ENCODE measurements at places on chromosomes 7 and 10.

- no peak for DNase-seq
Measured at GRCh38 chr10:102342958-102343357, 52.5 kb upstream of the NFKB2 start.

GRCh38 chr7:137296576-137296975 is 47.0 kb downstream of the PTN start:
- no peak for DNase-seq

- DNase-seq = no peak
Measured at GRCh38 chr7:105323366-105323765, 65.4 kb downstream of the SRPK2 start.

DNA sequence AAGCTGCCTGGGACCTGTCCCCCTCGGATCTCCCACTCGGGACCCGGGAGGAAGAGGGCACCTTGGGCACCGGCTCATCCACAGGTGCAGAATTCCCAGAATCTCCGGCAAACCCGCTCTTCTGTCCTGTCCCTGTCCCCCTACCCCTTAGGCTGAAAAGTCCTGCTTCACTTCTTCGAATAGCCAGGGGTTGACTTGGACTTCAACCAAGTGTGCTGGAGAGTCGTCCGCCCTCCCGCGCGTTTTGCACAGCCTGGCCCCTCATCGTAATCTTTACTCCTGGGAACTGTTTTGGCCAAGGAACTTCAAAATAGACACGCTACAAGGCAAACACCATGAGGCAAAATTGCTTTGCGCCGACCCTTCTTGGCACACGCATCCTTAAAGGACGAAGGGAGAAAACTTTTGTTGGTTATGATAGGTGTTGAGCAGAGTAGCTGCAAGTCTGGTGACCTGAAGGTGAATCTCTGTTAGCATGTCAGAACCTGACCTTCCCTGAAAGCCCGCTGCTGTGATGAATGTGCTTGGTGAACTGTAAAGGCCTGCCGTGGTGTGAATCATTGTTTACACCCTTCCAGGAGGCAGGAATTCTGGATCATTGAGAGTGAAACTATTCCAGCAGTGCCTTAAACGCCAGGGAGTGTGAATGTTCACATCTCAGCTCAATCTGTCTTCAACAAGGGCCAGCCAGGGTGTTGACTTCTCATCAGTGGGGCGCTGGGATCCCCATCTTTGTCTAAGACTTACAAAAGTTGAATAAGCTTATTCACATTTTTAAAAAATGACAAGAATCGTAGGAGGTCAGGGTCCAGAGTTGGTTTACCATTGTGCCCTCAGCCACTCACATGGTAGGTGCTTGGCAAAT is 589 bp upstream of the RAPGEF5 start:
- peak; percentile 39 for DNase-seq

GRCh38 chr7:13898957-13899670 is 90.4 kb downstream of the ETV1 start:
- no peak for DNase-seq

GRCh38 chr7:155300641-155301452 is 3.2 kb downstream of the INSIG1 start:
- DNase-seq = no peak

- no peak for DNase-seq
Measured at GRCh38 chr10:26799342-26799741, 61.4 kb downstream of the ABI1 start.

DNA sequence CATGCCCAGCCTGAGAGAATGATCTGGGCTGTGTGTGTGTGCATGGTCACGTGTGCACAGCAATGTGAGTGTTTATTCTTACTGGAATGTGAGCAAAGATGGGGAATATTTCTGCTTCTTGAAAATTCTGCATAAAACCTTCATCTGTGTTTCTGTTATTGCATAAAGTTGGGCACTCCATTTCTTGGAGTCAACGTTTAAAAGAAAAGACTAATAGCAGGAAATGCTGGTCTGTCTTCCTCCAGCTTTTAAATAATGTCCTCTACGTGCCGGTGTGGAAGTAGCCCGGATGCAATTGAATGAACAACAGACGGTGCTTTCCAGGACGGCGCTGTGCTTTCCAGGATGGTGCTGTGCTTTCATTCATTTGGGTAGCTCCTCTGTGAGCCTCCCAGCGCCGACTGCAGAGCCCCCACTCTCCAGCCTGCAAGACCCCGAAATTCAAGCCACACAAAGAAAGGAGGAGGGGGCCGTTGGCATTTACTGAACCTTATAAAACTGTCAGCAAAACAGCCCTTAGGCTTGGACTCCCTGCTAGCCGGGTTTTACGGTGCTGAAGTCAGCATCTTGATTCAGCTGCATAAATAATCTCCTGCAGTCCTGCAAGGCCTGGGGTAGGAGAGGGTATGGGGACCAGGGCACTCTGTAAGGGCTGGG is 158.2 kb upstream of the PRKCQ start:
- DNase-seq = no peak

GRCh38 chr10:13877154-13877909 is 290.6 kb downstream of the PRPF18 start:
- DNase-seq = no peak

DNA sequence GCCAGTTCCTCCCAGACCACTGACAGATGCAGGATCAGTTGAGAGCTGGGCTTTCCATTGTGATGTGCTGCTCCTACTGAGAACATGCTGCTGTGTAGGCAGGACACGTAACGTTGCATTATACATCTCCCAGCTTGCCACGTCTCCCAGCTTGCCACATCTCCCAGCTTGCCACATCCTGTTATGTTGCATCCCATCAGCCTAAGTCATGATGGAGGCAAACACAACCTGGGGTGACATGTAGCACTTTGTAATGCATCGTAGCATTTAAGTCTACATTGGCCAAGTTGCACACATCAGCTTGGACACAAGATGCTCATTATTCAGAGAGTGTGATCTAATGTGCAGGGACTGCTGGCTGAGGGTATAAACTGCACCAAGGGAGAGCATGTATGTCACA is 73.3 kb upstream of the CHCHD3 start:
- no peak for DNase-seq

GRCh38 chr7:7771452-7771851 is 53.0 kb upstream of the RPA3 start:
- no peak for DNase-seq

GRCh38 chr10:12550994-12551393 is 201.6 kb downstream of the CAMK1D start:
- no peak for DNase-seq

DNA sequence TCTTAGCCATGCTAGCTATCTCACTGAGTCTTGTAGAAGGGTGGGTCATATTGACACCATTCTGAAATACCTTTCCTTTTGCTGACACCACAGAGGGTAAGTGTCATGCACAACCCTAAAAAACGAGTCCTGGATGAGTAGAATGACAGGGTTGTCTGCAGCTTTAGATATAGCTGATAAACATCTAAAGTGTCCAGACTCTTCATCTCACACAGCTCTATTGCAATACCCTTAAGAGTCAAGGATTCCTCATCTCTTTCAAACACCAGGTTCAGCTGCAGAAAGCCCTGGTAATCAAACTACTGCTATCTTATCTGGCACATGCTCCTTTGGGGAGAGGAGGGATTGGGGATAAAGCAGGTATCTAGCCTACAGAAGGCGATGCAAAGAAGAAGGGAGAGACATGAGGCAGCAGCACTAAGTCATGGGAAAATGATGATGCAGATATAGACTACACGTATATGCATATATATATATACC is 127.0 kb downstream of the ANK3 start:
- no peak for DNase-seq

DNA sequence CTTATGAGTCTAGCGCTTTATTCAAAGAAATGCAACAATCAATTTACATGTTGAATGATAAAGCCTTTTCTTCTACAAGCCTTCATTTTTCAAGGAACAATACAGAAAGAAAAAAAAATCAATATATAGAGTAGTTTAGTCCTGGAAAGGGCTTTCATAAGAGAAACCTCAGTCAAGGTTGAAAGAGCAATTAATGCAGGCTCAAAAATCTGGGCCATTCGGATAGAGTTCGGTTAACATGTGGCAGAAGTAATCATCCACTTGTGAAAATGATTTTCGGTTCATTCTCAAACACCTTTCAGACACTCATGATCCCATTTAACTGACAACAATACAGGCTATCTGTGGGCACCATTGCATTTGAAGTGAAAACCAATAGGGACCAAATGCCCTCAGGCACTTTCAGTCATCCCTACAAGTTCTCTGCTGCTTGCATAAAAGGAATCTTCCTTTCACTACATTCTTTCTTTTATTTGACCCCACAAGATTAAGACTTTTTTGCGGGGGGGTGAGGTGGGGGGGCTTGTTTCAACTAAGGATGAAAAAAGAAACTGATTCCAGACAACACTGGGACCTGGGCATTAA is 177.9 kb downstream of the RNF133 start:
- no peak for DNase-seq

DNA sequence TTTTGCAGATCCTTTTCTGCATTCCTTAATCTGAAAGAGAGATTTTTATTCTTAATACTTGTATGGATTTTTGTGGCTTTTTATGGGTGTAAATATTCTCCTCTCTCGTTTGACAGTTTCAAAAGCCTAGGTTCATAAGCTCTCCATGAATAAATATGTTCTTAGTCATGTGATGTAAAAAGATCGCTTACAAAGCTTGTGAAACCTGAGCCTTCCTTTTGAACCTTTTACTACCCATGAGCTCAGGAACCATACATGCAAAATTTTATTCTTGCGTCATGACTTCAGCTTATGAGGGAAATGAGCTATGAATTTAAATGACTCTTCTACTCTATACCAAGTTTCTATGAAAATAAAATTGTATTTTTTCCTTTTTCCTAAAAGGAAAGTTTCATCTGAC is 98.7 kb downstream of the POLL start:
- DNase-seq = no peak

GRCh38 chr10:11454958-11455566 is 156.4 kb downstream of the USP6NL start:
- no peak for DNase-seq

- DNase-seq = no peak
Measured at GRCh38 chr10:60414877-60415585, 25.4 kb upstream of the ANK3 start.

DNA sequence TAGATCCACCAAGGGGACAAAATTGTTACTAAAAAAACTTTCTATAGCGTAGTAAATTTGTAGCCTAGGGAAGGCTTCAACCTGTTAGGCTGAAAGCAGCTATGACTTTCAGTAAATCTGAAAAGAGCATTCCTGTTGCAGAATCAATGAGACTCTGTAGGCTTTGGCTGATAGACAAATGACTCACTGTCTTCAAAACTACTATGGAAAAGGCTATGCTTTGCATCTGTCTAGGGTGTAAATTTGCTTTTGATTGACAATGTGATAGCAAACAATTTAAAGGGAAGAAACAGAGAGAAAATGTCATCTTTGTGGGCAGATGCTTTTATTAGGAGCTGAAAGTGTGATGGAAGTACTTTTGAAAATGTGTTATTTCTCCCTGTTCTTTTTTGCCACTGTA is 60.6 kb downstream of the ARL5B start:
- DNase-seq = no peak

GRCh38 chr10:78401624-78402367 is 368.1 kb downstream of the RPS24 start:
- DNase-seq = no peak

GRCh38 chr10:79255007-79255507 is 92.2 kb upstream of the PPIF start:
- DNase-seq = no peak
